ENCODE measurements at places on chromosomes 1 and 21.

DNA sequence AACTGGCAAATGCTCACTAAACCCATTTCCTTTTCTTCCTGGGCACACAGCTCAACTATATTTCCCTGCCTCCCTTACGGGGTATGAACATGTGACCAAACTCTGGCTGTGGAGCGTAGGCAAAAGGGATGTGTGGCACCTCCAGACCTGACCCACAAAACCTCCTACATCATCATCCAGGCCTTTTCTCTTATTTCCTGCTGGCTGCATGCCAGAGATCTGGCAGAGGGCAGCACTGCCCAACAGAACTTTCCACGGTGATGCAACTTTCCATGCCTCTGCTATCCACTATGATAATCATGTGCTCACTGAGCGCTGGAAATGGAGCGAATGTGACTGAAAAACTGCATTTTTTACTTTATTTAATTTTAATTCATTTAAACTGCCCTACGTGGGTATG lies 99.6 kb upstream of the CACNA1E start:
- no peak for DNase-seq

GRCh38 chr1:228684607-228685006 lies 50.7 kb upstream of the RHOU start:
- no peak for DNase-seq

- DNase-seq: no peak
These were observed 149.8 kb downstream of the ZNF648 start for GRCh38 chr1:181911715-181912114.

DNA sequence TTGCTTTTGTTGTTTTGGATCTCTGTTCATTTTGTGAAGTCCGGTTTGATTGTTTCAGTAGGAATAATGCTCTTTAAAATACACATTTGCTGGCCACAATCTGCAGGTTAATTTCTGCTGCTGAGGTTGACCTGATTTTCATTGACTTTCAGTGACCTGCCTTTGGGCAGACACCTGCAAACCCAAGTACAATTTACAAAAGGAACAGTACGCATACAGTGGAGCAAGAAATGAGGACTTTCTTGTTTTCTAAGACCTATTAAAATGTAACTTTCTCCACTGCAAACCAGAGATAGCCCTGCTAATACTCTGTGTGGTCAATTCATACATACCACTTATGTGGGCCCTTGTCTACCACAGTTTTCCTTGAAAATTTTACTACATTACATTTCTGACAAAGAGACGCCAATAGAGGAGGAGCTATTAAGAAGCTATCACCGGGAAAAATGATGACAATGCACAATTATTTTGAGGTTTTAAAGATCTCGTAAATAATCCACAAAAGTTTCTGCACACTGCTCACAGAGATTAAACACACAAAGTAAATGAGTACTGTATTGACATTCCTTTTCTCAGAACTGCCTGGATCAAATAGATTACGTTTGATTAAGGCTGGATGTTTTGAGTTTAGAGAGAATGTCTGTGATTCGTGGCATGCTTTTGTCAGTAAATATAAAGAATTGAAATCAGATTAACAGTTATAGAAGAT lies 141.9 kb downstream of the SDCCAG8 start:
- DNase-seq: no peak

GRCh38 chr1:73009311-73009710 lies 727.0 kb upstream of the NEGR1 start:
- DNase-seq: no peak

GRCh38 chr1:191290441-191290840 lies 812.8 kb upstream of the BRINP3 start:
- DNase-seq: no peak

DNA sequence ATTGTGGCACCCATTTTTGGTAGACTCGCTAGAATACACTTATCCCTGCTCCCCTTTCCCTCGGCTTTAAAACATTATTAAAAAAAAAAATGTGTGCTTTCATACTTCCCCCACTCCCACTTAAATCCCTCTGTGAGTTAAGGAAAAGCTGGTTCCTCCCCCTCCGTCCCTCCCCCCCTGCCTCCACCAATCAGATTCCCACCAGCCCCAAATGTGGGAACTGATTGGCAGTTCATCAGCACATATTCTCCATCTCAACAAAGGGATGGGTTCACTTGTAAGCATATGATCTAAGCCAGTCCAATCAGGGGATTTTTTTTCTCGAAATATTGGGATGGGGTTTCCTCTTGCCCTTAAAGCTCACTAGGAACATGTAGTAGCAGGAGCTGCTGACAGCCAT lies 10.8 kb upstream of the FYB2 start:
- DNase-seq: no peak

- no peak for DNase-seq
These were observed 63.2 kb downstream of the KIF26B start for GRCh38 chr1:245217853-245218608.

GRCh38 chr1:93253516-93253915 lies 73.0 kb downstream of the CCDC18 start:
- DNase-seq: no peak

DNA sequence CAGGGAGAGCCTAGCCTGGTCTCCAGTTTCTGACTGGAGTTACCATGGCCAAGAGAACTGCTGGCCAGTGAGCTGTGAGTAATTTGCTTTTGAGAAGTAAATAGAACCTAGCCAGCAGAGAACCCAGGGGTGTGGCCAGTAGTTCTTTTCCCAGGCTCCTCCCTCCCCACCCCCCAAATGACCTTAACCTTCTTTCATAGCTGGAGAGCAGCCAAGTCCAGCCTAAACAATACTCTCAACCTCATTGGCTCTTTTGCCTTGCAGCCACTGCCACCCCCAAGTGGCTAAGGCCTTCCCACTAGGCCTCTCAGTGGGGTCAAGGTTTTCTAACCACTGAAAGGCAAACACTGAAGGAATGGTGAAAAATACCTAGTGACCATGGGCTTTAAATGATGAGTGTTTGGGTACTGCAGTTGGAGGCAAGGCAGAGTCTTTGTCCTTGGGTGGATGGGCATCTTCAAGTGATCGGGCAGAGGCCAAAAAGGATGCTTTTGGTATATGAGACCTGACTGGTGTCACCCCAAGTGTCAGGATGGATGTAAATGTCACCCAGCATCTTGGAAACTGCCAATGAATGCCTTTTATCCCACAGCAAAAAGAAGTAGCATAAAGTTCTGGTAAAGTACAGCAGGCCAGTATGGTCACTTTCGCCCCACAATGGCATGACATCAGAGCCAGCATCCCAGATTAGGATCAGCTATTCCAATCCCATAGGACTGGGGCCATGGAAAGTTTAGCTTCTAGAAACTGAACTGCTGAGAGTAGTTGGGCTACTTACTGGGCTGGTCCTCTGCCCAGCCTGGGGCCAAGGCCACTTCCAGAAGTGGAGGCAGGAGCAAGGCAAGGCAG lies 3.5 kb upstream of the PIGV start:
- DNase-seq: no peak

GRCh38 chr1:50110151-50110550 lies 1.4 kb downstream of the ELAVL4 start:
- DNase-seq: no peak

GRCh38 chr1:94660994-94661393 lies 119.4 kb upstream of the F3 start:
- no peak for DNase-seq

- peak; percentile 64 for DNase-seq
These were observed 2.5 kb downstream of the CNR2 start for GRCh38 chr1:23910553-23911246.

- no peak for DNase-seq
These were observed 114.2 kb downstream of the TBX19 start for GRCh38 chr1:168394858-168395257.

DNA sequence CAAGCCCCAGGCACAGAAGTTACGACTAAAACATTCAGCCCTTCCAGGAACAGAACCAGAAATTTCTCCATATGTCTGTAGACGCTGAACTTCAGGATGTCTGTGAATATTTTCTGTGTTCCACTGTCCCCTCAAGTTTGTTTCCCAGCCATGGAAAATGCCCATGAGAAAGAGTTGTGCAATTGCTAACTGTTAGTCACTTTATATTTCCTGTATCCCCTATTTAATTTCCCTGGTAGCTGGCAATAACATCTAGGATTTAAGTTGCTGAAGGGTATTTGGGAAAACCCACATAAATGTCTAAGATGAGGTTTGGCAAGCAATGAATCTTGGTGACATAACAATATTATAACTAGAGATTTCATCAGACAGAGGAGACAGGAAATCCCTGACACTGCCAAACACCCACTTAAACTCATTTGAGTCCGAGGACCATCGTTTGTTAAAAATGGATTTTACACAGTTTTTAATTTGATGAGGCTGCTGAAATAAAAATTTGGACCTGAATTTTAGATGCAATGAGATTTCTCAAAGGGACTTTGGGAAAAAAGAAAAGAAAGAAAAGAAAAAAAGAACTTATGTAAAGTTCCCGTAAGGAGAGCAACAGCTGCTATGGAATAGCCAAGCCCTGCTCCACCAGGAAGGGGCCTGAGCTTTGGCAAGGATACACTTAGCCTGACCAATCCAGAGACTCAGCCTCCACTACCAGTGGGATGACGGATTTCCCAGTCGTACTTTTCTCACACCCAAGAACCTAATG lies 21.8 kb upstream of the ERRFI1 start:
- no peak for DNase-seq

- DNase-seq: no peak
These were observed 142.3 kb upstream of the JUN start for GRCh38 chr1:58926152-58926551.

DNA sequence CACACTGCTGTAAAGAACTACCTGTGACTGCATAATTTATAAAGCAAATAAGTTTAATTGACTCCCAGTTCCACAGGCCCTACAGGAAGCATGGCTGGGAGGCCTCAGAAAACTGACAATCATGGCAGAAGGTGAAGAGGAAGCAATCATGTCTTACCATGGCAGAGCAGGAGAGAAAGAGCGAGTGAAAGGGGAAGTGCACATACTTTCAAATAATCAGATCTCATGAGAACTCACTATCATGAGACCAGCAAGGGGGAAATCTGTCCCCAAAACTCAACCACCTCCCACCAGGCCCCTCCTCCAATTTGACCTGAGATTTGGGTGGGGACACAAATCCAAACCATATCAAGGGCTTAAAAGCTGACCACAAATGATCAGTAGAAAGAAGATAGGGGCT lies 493.2 kb downstream of the PTPRC start:
- DNase-seq: peak; percentile 20

DNA sequence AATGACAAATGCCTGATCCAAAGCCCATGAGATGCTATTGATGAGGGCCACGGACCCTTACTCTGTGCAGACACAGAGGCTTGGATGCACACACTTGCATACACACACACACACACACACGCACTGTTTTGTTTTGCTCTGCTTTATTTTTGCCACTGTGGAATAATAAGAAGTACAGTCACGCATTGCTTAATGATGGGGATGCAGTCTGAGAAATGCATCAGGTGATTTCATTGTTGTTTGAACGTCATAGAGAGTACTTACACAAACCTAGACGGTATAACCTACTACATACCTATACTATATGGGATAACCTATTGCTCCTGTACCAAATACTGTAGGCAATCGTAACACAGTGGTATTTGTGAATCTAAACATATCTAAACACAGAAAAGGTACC lies 104.4 kb downstream of the RHOU start:
- no peak for DNase-seq

DNA sequence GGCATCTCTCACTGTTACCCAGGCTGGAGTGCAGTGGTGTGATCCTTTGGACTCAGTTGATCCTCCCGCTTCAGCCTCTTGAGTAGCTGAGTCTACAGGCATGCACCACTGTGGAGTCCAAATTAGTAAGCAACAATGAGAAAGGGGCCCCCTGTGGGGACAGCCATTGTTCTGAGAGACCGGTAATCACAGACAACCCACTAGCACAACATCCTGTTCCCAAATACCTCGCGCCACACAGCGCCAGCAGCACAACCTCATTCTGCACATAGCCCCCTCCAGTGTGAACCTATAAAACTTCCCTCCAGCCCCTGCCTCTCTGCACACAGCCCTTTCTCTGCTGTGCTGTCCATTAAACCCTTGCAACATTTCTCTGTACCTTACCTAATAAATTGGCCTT lies 226.4 kb downstream of the DYRK1A start:
- DNase-seq: no peak

- no peak for DNase-seq
These were observed 136.3 kb downstream of the CDC42BPA start for GRCh38 chr1:227182012-227182411.

GRCh38 chr1:37725851-37726613 lies 33.7 kb downstream of the CDCA8 start:
- no peak for DNase-seq

DNA sequence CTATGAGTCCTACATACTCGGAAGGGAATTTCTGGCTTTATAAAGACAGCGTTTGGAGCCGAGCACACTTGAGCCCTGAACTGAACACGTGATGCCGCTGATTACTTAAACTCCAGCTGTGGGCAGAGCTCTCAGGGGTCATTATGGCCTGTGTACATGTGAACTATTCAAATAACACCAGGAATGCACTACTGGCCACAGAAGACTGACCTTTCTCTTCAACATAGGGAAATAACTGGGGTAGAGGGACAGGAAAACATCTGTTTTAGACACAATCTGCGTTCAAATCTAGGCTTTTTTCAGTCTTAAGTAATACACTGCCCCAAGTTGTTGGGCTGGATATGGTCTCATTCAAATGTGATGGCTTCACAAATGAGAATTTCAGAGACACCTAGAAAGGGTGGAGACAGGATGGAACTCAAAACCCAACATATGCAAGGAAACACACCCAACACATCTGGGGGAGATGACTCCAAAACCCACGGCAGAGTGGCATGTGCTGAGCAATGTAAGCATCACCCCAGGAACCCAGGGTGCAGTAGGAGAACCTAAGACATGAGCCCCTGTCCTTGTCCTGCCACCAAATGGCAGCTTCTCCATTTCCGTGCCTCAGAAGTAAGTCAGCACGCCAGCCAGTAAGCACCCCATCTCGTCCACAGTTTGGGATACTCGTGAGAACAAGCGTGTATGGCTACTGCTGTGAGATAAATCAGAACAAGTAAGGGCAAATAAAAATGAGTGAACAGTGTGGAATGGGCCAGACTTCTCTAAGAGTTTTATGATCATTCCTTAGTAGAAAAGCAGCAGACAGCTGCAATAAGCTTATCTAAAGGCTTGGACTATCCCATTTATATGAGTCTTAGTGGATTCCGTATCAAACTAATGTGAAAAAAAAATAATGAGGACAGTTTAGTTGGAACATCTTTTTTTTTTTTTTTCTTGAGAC lies 24.9 kb downstream of the NID1 start:
- DNase-seq: no peak

GRCh38 chr1:16162163-16162822 lies 6.4 kb upstream of the EPHA2 start:
- no peak for DNase-seq

DNA sequence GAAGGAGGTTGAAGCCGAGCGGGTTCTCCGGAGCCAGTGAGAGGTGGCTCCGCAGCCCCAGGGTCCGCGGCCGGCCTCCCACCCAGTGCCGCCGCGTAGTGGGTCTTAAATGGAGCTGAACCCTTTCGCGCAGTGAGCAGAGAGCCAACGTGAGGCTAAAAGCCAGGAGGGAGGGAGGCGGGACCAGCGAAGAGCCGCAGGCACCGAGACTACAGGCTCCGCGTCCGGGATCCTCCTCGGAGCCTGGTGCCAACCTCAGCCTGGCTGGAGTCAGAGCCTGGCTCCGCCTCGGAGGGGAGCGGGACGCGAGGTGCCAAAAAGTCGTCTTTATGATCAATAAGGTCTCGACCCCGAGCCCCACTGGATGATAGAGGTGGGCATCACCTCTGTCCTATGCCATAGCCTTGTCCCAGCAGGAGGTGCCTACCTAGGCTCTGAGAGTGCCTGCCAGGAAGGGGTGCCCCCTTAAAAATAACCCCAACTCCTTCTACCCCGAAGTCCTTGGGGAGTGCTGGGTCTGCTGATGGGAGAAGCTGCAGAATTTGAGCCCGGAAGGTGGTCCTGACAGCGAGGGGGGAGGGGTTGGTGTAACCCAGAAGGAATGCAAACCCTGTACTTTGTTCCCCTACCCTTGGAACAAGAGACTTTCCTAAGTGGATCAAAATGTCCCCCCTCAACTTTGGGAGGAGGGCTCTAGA lies 1.6 kb downstream of the IGSF21 start:
- no peak for DNase-seq

Data from naive B cell (primary cell).